ENCODE measurements at places on chromosomes 2 and 18.
A peak's percentile ranks its signal among the peaks of the same experiment; 100 is the strongest.

DNA sequence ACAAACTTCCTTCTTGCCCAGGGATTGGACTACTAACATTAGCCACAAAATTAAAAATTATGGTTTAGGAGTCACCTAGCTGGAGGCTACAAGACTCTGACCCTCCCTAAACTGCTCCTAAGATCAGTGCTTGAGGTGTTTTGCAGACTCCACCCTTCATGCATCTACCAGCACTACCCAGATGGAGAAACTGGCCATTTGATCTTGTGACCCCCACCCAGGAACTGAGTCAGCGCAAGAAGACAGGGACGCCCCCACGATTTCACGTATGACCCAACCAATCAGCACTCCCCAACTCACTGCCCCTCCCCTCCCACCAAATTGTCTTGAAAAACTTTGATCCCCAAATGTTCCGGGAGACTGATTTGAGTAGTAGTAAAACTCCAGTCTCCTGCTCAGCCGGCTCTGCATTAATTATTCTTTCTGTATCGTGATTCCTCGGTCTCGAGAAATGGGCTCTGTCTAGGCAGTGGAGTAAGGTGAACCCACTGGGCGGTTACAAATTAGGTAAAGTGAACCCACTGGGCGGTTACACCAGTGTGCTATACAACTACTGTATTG lies 40.1 kb upstream of the CCDC88A start:
- no peak for DNase-seq

- no peak for DNase-seq
Measured at GRCh38 chr2:121902171-121902591, 146.7 kb downstream of the TSN start.

DNA sequence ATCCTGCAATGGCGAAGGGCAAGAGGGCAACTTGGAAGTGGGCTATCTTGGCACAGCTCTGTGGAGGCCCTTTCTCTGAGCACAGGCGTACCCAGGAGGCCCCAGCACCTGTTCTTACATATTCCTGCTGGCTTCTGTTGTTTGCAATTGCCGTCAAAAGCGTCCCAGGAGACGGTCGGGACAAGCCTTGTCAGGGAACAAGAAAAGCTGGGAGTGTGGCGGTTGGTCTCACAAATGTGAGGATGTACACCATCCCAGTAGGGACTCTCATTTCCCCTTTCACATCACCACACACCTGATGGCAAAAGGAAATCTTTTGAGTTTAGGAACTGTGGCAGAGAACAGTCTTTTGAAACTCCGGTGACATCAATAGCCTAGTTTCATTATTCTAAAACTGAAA lies 94.7 kb upstream of the EFEMP1 start:
- DNase-seq = no peak

DNA sequence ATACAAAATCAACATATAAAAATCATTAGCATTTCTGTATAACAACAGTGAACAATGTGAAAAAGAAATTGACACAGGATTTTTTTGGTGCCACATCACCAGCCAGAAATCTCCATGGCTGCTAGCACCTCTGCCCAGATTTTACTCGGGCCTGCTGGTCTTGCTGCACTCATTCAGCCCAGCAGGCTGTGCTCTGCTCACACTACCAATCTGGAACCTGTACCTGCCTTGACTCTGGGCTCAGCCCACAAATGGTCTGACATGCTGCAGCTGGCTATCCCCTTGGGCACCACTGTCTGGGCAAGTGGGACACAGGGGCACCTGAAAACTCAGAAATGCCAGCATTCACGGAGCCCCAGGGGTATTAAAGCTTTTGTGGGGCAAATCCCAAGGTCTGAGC lies 392.5 kb upstream of the NRXN1 start:
- no peak for DNase-seq

GRCh38 chr2:98269274-98269673 lies 77.0 kb upstream of the CNGA3 start:
- DNase-seq = peak; percentile 18

- DNase-seq = no peak
Measured at GRCh38 chr18:61891894-61892293, 913 bp downstream of the RNF152 start.

- DNase-seq = no peak
Measured at GRCh38 chr2:64857581-64858471, 131.4 kb upstream of the SLC1A4 start.

GRCh38 chr2:70094978-70095719 lies 7.9 kb downstream of the PCBP1 start:
- DNase-seq = peak; percentile 82

- peak; percentile 4 for DNase-seq
Measured at GRCh38 chr2:156399224-156399949, 36.8 kb upstream of the GPD2 start.

DNA sequence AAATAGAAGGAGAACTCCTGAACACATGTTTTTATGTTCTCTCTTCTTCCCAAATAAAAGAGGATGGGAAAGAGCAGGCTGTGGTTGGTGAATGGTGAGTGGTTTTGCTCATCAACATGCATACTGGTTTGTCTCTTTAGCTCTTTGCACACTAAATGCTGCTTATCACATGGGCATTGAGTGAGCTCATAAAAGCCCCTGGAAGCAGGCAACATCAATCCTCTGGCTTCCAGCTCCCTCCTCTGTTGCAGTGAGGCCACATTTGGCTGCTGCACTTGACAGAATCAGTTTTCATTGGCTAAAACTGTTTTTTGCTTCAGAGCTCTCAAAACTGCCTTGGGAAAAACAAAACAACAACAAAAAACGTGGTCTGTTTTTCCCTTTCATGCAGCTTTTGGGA lies 1308.2 kb upstream of the NRXN1 start:
- no peak for DNase-seq

DNA sequence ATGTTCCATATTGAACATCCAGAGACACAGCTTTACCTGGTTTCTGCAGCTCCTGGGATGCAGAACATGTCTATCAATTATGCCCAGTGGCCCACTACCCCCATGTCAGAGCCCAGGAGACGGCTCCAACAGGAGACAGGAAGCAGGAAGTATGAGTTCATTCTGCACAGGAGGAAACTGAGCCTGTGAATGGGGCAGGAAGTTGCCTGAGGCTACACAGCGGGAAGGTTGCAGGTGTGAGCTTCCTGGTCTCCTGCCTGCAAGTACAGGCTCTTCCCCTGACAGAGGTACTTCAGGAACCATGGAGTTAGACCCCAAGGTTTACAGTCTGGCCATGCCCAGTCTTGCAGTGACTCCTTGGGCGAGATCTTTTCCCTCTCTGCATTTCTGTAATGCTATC lies 2.8 kb upstream of the BOK start:
- no peak for DNase-seq

DNA sequence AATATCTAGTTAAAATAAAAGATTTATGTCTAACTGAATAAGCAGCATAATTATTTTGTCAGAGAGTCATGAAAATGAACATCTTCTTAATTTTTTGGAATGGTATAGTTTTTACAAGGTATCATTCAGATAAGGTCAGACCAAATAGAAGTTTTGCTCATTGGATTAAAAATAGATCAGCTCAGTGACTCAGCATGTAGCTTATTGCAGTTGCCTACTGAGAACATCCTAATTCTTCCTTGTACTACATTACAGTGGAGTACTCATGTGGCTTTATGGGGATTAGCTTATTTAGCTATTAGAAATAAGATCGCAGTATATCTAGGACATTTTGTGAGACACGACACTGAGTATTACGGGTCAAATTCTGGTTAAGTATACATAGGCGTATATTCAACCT lies 38.2 kb upstream of the PPM1B start:
- no peak for DNase-seq

GRCh38 chr2:172962824-172963223 lies 112.8 kb upstream of the MAP3K20 start:
- DNase-seq = no peak

DNA sequence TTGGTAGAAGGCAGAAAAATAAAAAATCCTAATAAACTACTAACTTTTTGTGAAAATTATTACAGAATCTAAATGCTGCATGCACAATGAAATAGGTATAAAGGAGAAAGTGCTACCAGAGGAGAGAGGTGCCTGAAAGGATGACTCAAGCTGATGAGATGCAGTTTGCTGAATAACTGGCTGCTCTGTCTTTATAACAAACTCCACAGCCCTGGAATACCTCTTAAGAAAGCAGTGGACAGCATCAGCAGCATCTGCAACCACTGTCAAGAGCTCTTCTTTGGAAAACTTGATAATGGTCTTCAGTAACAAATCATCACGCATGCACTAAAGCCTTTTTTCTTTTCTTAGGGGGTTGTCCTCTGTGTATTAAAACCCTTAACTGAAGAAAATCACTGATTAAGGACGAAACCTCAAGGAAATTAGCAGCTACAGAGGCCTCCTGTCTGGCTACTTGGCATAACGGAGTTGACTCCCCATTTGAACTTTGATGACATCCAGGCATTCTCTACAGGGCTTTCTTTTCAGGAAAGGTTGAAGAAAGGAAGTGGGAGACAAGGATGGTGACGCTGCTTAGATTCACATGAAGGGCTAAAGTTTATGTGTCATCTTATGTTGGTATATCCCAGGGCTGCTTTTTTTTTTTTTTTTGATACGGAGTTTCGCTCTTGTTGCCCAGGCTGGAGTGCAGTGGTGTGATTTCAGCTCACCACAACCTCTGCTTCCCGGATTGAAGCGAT lies 28.8 kb downstream of the WDFY1 start:
- no peak for DNase-seq

DNA sequence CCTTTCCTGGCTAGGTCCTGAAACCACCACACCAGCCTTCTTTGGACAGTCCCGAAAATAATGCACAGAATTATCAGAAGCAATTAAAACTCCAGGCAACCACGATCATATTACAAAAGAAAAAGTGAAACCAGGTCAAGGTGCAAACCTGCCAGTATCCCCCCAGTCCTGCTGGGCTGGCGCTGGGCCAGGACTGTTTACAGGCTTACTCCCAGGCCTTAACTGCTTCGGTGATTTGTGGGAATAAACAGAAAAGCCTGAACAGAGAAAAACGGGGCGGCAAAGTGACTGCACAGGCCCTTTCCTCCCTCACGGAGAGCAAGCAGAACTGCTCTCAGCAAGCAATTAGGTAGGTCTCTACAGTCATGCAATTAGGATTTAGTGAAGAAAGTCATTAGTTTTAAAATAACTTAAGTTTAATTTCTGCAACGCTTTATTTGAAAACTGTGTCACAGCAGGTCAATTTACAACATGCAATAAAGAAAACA lies 1.3 kb downstream of the HDAC4 start:
- no peak for DNase-seq

GRCh38 chr2:114024326-114024725 lies 134.4 kb downstream of the ACTR3 start:
- no peak for DNase-seq

DNA sequence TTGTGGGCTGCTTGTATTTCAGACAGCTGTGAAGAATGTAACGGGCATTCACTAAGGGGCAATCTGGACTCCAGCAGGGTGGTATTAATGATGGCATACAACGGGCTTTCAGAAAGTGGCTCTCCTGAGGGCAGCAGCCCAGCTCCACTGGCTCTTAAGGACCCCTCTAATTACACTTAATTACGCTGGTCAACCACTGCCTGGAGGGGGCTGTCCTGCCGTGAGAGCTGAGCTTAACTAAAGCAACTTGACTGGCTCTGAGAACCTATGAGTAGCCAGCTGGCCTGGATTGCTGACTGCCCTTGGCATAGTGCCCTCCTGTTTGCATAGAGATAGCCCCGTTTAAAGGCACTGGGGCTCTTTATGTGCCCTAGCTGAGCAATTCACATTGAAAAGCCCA lies 3.8 kb downstream of the LIPG start:
- DNase-seq = no peak

GRCh38 chr18:38444971-38445803 lies 879.6 kb upstream of the CELF4 start:
- no peak for DNase-seq

GRCh38 chr18:394987-395362 lies 105.5 kb downstream of the COLEC12 start:
- no peak for DNase-seq

- no peak for DNase-seq
Measured at GRCh38 chr18:27769152-27769551, 407.8 kb downstream of the CDH2 start.

GRCh38 chr2:236256366-236256985 lies 7.7 kb downstream of the ASB18 start:
- DNase-seq = no peak

GRCh38 chr18:46250084-46250811 lies 146.1 kb downstream of the HAUS1 start:
- peak; percentile 83 for DNase-seq

- DNase-seq = no peak
Measured at GRCh38 chr2:284896-285492, 2.9 kb downstream of the ALKAL2 start.

- DNase-seq = no peak
Measured at GRCh38 chr2:208148803-208149202, 2.8 kb upstream of the CRYGB start.

GRCh38 chr2:84327645-84328249 lies 131.3 kb downstream of the SUCLG1 start:
- DNase-seq = no peak

GRCh38 chr2:154130821-154131220 lies 259.1 kb downstream of the GALNT13 start:
- DNase-seq = no peak

DNA sequence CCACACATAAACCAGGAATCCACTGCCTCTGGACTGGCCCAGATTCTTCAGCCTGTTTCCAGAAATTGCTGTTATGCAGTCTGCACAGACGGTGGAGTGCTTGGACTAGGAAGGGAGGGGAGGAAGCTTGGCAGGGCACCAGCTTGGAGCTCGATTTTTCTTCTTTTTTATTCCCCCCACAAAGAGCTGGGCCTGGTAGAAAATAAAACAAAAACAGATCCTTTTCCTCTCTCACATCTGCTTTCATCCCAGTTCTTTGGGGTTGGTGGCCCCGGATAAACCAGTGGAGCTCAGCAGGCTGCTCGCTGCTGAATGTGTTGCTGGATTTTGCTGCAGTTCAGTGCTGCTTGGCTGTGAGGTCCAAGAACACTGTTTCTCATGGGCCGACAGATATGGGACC lies 16.0 kb downstream of the LRRTM1 start:
- DNase-seq = no peak

- DNase-seq = no peak
Measured at GRCh38 chr18:49491534-49491856, 4.5 kb upstream of the C18orf32 start.

DNA sequence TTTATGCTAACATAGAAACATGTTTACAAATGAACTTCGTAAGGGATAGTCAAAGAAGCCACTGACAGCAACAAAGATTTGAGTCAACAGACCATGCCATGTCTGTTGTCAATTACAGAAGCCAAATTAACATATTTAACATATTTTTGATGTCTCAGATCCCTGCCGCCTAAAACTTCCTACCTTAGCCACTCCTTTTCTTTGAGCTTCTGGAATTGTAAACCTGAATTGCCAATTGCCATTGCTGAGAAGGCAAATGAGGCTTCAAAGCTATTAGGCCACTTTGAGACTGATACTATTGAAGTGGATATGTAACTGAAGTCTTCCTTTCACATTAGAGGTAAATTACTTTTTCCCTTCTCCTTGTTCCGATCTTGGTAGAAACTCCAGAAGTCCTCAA lies 66.0 kb upstream of the DSEL start:
- no peak for DNase-seq

DNA sequence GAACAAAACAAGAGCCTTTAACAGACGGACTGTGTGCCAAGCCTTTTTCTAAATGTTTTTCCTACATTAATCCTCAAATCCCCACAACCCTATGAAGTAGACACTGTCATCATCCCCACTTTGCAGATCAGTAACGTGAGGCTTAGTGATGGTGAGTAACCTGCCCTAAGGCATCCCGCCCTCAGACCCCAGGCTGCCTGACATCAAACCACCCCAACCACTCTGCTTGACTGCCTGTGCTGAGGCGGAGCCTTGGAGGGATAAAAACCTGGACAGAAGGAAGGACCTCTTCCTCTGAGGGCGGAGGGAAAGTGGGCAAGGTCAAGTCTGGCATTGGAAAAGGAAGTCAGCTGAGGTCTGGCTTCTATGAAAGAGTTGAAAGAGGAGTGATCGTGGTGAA lies 104.6 kb downstream of the SP3 start:
- no peak for DNase-seq
